ENCODE measurements at places on chromosomes 6 and 20.
A peak's percentile ranks its signal among the peaks of the same experiment; 100 is the strongest.

- no peak for DNase-seq
Observed at GRCh38 chr6:148671952-148672351, 74.9 kb upstream of the UST start.

DNA sequence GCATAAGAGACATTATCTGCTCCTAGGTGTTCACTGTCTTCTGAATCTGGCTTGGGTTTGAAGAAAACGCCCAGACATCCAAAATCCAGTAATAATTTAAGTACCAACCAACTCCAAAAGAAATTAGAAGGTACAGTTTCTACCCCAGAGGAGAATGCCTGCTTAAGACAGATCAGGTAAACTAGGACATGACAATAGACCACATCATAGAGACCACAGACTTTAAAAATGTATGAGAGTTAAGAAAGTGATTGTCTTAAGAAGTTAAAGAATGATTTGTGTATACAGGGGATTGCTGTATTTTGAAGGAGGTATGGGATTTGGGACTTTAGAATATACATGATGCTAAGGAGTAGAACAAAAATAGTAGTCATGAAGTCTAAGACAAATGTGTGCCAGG, 120.8 kb upstream of the EDN1 start:
- DNase-seq: no peak

GRCh38 chr6:37365791-37366190, 12.0 kb downstream of the RNF8 start:
- DNase-seq: peak; percentile 58

DNA sequence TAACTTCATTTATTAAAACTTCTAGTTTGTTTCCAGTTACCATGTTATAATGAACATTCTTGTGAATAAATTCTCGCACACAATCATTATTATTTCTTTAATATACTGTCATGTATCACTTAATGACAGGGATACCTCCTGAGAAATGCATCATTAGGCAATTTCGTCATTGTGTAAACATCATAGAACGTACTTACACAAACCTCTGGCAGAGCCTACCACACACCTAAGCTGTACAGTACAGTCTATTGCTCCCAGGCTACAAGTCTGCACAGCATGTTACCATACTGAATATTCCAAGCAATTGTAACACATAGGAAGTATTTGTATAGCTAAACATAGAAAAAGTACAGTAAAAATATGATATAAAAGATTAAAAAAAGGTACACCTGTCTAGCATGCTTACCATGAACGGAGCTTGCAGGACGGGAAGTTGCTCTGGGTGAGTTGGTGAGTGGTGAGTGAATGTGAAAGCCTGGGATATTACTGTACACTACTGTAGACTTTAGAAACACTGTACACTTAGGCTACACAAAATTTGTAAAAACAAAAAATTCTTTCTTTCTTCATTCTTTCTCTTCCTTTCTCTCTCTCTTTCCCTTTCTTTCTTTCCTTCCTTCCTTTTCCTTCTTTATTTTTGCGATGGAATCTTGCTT, 268.2 kb upstream of the SOX4 start:
- DNase-seq: no peak

- peak; percentile 35 for DNase-seq
Observed at GRCh38 chr6:35094183-35094582, 47.0 kb downstream of the TCP11 start.

GRCh38 chr6:89978749-89979145, 84.5 kb downstream of the GJA10 start:
- DNase-seq: no peak

DNA sequence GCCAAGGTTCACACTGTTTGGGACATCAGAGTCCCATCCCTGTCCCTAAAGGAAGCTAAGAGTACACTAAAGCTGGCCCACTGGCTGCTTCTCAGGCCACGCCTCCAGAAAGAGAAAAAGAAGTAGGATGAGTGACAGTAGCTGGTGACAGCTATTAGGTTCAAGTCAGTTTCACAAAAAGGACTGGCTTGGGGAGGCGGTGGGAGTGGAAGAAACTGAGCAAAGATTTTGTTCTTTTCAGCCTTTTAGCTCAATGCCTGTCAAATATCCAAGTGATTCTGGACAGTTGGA, 374.7 kb downstream of the ZFAND3 start:
- no peak for DNase-seq

- no peak for DNase-seq
Observed at GRCh38 chr20:36805396-36805795, 31.8 kb upstream of the DSN1 start.

DNA sequence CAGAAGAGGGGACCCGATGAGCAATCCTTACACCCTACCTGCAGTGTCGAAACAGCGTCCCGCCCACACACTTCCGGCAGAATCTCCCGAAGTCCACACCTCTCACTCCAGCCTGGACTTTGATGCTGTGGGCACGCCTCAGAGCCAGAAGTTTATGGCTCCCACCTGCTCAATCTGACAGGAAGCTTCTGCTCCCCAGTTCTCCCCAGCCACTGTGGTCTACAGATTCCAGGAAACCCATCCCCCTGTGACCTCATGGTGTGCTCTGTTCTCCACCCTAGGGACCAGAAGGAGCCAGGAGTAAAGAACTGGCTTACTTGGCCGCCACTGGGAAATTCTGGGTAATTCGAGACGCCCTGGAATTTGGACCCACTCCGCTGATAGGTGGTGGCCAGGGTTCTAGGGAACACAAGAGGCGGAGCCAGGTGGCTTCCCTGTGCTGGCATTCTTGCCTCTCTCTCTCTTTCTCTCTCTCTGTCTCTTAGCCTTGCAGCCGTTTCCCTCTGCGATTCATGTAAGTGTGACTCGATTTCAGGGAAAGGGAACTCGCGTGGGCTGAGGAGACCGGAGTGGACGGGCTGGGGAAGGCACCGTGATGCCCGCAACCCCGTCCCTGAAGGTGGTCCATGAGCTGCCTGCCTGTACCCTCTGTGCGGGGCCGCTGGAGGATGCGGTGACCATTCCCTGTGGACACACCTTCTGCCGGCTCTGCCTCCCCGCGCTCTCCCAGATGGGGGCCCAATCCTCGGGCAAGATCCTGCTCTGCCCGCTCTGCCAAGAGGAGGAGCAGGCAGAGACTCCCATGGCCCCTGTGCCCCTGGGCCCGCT, at the start of gene TRIM15:
TSS of gene TRIM15 (plus strand) at position 457 of the 828 bp plus-strand sequence. CDS start at position 596, 139 bp downstream.
- no peak for DNase-seq

- no peak for DNase-seq
Observed at GRCh38 chr6:85455471-85456026, 5.7 kb downstream of the NT5E start.

GRCh38 chr6:154602296-154602695, 91.8 kb upstream of the CNKSR3 start:
- DNase-seq: no peak

DNA sequence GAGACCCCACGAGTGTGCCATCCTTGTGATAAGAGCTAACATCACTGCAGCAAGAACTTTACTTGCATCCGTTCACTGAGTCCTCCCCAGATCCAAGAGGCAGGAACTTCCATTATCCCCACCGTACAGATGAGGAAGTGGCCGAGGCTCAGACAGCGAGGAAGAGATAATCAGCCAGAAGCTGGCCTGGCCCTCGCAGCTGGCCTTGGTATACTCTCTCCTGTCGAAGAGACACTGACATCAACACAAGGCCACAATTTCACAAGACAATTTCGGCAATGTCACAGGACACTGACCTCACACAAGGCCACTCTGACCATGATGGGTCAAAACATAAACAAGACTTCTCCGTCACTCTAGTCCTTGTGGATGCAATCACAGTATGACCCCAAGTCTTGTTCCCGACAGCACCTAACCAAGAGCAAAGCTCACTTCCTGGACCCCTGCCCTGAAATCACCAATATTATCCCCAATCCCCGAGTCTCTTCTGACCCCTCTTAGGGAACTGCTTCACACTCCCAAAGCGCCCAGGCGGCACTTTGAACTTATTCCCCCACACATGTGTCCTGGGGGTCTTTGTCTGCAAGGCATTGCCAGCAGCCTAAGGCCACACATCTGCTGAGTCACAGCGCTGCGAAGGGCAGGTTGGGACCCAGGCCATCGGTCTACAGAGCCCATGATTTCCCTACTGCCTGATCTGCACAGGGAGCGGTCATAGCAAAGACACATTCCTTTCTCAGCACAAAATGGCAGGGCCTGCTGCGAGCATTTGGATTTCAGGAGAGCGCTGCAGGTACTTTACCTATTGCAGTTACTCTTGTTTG, 14.8 kb upstream of the VAPB start:
- DNase-seq: no peak

DNA sequence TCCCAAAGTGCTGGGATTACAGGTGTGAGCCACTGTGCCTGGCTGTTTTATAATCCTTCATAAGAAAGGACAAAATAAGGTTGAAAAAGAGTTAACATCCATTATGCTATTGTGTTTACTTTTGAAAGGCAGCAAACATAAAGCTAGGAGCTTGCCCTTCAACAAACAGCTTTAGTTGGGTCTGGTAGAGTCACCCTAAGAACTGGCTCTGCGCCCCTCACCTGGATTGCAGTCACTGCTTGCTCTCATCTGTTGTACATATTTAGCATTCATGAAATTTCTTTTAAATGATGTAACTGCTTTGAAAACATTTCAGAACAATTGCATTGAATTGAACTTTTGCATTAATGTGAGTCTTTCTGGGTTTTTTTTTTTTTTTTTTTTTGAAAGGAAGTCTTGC, 38.9 kb downstream of the JARID2 start:
- no peak for DNase-seq

GRCh38 chr6:28353981-28354676, 4.4 kb downstream of the ZKSCAN3 start:
- DNase-seq: no peak

- DNase-seq: no peak
Observed at GRCh38 chr20:3103369-3104032, 19.0 kb upstream of the AVP start.

DNA sequence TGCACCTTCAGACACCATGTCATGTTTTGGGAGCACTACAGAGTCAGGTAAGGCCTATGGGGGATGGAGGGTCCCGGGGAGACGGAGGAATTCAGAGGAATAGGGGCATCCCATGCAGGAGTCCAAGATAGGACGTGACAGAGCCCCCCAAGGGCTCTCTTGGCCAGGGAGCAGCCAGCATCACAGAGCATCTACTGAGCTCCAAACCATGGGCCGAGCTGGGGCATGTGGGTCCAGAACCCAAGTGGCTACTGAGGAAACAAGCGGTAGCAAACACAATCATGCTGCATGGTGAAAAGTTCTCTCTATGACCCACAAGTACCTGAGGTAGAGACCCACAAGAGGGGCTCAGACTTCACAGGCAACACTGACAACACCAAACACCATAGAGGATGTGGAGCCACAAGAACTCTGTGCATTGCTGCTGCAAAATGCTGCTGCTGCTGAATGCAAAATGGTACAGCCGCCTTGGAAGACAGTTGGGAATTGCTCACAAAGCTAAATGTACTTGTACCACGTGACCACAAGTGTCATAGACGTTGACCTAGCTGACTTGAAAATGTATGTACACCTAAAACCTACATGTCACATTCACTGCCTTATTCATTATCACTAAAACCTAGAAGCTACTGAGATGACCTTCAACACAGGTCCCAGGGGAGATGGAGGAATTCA, 33.4 kb upstream of the MAS1L start:
- DNase-seq: no peak

GRCh38 chr6:2103765-2104523, 141.5 kb downstream of the GMDS start:
- peak; percentile 83 for DNase-seq

DNA sequence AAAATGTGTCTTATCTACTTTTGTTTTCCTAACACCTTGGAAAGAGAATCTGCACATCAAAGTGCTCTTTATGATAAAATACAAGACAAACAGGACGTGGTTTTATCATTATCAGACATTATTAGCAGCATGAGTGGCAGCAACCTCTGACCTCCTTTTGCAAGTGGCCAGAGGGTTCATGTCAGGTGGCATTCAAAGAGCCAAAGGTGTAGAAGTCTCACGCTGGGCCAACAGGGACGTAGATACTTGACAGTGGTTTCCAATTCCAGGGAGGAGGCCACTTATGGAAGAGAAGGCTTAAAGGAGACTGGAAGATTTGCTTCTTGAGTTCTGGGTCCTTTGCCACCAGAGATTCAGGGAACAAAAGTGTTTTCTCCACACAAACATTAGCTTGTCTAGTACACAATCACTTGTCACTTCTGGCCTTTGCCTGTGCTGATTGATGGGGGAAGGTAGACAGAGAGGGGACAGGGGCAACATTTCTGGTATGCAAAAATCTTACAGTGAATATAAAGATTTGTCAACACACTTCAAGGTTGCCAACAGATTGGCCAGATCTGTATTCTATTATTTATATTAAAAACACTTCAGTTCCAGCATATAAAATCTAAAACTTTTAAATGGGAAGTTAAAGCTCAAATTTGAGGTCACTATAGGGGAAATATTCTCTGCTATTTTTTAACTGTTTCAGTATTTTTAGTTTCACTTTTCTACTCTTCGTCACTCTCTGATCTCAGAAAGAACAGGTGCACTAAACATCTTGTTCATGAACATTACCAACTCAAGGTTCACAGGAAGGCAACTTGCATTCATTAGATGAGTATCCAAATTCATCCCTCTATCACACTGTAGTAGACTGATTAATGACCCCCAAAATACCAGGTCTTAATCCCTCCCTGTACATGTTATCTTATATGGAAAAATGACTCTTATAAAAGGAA, 52.1 kb upstream of the FBXO30 start:
- no peak for DNase-seq

DNA sequence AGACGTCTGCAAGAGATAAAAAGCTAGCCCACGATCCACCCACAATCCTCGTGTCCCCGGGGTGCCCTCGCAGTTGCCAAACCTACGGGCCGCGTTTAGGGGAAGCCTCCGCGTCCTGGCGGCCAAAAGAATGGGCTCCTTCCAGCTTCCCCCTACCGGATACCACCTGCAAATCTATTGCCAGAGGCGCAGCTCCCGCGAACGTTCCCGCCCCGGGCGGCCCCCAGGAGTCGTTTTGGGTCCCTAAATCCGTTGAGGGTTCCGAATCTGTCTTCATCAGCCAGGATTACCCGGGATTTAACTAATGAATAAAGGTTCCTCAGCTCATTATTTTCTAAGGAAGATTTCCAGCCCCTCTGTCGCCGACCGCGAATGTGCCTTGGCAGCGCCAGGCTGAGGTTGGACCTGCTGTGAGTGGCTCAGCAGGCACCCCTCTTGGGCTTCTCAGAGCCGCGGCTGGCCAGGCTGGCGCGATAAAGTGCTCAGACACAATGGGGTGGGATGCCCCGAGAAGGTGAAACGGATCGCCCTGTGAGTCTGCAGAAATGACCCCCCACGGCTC, 2.8 kb upstream of the VSX1 start:
- peak; percentile 9 for DNase-seq

- no peak for DNase-seq
Observed at GRCh38 chr6:19327661-19328060, 509.5 kb upstream of the ID4 start.

DNA sequence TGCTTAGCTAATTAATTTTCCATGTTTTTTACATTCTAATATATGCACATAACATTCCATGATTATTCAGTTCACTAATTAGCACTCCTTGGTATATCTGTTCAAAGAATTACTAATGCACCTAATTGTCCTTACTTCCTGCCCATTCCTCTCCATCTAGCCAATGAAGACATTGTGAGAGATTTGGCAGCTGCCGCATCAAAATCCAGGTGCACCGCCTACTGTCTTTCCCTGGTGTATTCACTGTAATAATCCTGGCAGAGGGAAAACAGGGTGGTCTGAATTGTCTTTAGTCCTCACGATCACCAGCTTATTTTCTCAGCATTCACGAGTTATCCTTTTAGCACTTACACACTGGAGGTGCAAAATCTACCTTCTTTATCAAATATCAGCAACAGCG, 61.0 kb upstream of the SCGN start:
- DNase-seq: no peak

GRCh38 chr6:39075807-39076622, 27.4 kb downstream of the GLP1R start:
- DNase-seq: no peak

Measured in adipocyte (in vitro differentiated cells).